Ammon's horn (tissue), 1 donor: ENCODE measurements at places on chromosomes 7 and 10.
A peak's percentile ranks its signal among the peaks of the same experiment; 100 is the strongest.

- no peak for DNase-seq
Observed at GRCh38 chr10:117217196-117217761, 20.0 kb downstream of the KCNK18 start.

GRCh38 chr7:80380957-80381356, 130.9 kb downstream of the GNAT3 start:
- DNase-seq, result no peak

GRCh38 chr10:133067149-133068105, 20.3 kb upstream of the ADGRA1 start:
- DNase-seq, result peak; percentile 26

- DNase-seq, result no peak
Observed at GRCh38 chr7:148799893-148800555, 84.1 kb downstream of the EZH2 start.

DNA sequence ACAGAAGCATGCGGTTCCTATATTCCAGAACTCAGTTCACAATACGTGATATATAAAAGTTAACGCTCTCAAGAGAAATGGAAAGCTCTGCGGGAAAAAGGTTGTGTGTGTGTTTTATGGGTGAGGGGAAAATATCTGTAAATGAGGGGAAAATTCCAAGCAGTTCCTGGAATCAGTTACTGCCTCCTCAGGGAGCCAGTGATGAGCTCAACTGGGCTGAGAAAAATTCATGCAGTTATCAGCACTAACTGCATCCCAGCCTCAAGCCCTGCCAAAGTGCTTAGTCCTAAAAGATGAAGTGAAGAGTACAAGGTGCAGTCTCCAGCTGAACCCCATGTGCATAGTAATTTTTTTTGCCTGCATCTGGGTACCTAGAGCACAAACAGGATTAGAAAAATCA, 191.9 kb downstream of the CDK14 start:
- no peak for DNase-seq

DNA sequence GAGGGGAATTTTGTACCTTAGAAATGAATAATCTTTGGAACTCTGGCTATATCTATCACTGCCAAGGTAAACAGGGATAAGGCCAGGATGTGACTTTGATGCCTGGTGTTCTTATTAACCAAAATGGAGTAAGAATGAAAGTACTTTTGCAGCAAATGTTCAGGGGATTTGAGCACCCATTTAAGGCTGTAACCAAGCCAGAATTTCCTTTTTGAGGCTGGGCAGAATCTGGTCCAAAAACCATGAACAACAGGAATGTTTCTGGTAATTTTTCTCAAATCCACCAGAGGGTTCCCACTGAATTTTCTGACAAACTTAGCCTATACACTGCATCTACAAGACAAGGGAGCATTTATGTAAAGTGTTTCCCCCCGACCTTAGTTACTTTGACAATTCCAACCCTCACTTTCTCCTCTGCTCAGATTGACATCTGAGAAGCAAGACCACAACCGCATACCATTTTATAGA, 120.6 kb downstream of the BAMBI start:
- DNase-seq, result no peak

- DNase-seq, result no peak
Observed at GRCh38 chr10:113053881-113054280, 103.8 kb downstream of the TCF7L2 start.

GRCh38 chr10:30868611-30869010, 163.1 kb downstream of the ZNF438 start:
- DNase-seq, result no peak

DNA sequence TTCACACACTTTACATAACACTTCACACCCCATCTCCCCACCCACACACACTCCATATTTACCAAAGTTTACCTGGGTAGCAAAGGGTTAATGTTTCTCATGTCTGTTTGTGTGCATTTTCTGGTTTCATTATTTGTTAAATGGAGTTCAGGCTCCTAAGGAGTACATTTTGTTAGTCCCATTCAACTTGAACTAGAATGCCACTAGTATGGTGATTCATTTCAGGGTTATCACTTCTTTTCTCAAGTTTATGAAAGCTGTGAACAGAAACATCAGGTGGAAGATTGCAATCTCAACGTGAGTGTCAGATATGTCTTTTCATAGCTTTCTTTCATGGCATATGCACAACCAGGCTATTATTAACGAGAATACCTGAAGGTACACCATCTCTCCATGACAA, 1027.5 kb downstream of the GATA3 start:
- DNase-seq, result no peak

GRCh38 chr7:28409716-28410627, 2.3 kb upstream of the CREB5 start:
- no peak for DNase-seq

DNA sequence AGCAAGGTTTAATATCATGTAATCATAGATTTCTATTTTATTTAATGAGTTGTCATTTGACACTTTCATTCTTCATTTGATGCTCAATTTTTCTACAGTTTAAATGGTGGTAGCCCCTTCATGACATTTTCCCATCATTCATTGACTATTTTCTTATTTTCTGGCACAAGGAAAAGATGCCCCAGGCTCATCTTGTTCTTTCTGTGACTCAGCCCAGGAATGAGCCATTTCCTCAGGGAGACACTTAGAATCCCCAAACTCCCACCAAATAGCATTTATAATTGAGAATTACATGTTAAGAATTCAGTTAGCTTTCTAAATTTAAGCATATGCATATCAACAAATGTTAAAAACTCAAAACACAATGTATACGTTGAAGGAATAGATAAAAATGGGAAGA, 222.3 kb downstream of the KIF20B start:
- no peak for DNase-seq

GRCh38 chr7:40199076-40199802, 64.4 kb downstream of the SUGCT start:
- DNase-seq, result peak; percentile 8

GRCh38 chr10:76543655-76544054, 1094.0 kb downstream of the KCNMA1 start:
- DNase-seq, result no peak

GRCh38 chr7:48667407-48667806, 256.9 kb upstream of the CDC14C start:
- no peak for DNase-seq

DNA sequence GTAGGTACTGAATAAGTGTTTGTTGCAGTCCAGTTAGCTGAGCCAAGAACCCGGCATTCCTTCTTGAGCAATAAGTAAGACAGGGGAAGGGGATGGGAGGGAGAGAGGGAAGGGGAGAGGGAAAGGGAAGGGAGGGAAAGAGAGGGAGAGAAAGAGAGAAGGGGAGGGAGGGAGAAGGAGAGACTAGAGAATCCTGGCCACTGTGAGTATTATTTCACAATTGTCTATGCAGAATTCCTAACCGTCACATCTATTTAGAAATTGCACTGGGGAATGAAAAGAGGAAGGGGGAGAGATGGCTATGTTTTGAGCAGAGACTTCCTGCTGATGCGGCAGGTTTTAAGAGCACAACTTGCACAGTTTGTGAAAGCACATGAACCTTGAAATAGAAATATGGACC, 251.4 kb upstream of the ZMIZ1 start:
- DNase-seq, result peak; percentile 37

- DNase-seq, result no peak
Observed at GRCh38 chr10:100788002-100788903, 42.9 kb downstream of the PAX2 start.

GRCh38 chr10:50470798-50471582, 152.8 kb downstream of the SGMS1 start:
- no peak for DNase-seq

GRCh38 chr10:128922619-128923196, 544.3 kb upstream of the MGMT start:
- no peak for DNase-seq

GRCh38 chr7:115724400-115725056, 306.0 kb downstream of the TFEC start:
- DNase-seq, result no peak

DNA sequence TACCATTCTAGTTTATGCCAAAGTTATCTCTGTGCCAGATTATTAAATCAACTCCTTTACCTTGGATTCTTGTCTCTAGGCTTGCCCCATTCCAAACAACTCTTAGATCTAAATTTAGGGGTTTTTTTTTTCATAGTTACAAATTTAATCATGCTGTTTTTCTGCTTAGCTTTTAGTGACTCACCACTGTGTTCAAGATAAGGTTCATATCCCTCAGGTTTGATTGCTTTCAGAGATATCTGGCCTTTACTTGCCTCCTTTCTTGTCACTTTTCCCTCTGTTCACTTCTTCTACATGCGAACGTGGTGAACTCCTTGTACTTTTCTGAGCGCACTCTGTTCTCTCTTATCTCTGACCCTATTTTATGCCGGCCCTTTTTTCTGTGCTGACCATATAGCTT, 78.2 kb downstream of the VPS50 start:
- no peak for DNase-seq

GRCh38 chr10:9443758-9444157, 1389.3 kb downstream of the GATA3 start:
- no peak for DNase-seq
